ENCODE measurements at places on chromosomes 1 and 21. TPM values are rescaled to one million over a fixed set of nuclear protein-coding genes. Genes with fewer than 3 reads are reported as not detected.

- no peak for DNase-seq
These were observed 11.4 kb upstream of the RGS16 start for GRCh38 chr1:182615468-182616129.

GRCh38 chr1:17251701-17252376 is 2.9 kb downstream of the PADI3 start:
- peak; percentile 29 for DNase-seq

GRCh38 chr1:106223213-106223612 is 833.3 kb upstream of the PRMT6 start:
- no peak for DNase-seq

GRCh38 chr1:34360574-34360973 is 183.9 kb downstream of the C1orf94 start:
- DNase-seq, result no peak

- no peak for DNase-seq
These were observed 46.9 kb downstream of the AJAP1 start for GRCh38 chr1:4701276-4701675.

DNA sequence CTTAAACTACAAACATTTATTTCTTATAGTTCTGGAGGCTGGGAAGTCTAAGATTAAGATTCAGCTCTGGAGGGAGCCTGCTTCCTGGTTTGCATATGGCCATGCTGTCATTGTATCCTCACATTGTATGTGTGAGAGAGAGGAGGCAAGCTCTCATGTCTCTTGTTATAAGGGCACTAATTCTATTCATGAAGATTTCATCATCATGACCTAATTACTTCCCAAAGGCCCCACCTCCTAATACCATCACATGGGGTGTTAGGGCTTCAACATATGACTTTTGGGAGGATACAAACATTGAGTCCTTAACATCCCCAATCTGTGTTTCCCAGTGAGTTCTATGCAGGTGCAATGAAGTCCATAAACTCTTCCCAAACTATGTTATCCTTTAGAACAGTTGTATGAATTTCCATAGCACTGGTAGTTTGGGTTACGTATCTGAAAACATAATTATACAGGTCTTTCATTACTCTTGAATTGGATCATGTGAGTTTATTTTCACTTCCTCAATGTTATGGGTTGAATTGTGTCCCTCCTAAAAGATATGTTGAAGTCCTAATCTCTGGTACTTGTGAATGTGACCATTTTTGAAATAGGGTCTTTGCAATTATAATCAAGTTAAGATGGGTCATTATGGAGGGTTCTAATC is 124.2 kb downstream of the RUNX1 start:
- DNase-seq, result no peak

GRCh38 chr1:209595599-209596285 is 12.2 kb downstream of the CAMK1G start:
- DNase-seq, result no peak

GRCh38 chr21:35651196-35651595 is 409.1 kb downstream of the SETD4 start:
- no peak for DNase-seq

GRCh38 chr1:53600561-53600960 is 138.4 kb downstream of the GLIS1 start:
- DNase-seq, result no peak

DNA sequence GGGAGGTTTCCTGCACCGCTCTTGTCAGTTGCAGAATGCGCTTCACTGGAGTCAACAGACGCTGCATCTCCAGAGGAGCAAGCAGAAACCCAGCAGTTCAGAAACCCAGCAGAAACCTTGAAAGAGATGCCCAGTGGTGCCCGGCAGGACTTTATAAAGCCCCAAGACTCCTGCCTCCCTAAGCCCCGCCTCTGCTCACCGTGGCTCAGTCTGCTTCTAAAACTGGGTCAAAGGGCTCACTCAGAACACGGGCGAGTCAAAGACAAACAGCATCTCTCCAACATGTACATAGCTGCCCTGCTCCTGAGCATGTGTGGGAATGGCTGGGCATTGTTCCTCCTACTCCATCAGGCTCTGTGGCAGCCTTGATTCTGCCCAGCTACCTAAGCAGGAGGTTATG is at the start of gene HMGCS2:
HMGCS2 (minus strand) TSS at position 128 of the 400 bp plus-strand sequence; CDS start at position 67, 61 bp downstream.
- peak; percentile 80 for DNase-seq

GRCh38 chr1:47651311-47652089 is 213.7 kb downstream of the FOXD2 start:
- peak; percentile 59 for DNase-seq

DNA sequence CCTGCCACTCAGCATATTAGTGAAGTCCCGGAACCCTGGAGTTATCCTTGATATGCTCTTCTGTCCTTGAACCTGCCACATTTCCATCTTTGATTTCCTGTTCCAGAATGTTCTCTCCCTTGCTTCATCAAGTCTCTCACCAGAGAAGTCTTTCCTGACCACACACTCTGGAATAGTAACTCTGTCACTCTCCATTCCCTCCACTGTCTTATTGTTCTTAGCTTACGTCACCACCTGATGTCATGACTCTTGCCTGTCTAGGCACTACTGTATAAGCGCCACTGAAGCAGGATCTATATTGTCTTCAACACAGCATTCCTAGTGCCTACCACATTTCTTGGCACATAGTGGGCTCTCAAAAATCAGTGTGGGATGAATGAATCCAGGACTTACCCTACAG is 65.4 kb upstream of the SMYD2 start:
- DNase-seq, result no peak

- no peak for DNase-seq
These were observed 571.2 kb downstream of the ADGRL2 start for GRCh38 chr1:82371844-82372498.

- peak; percentile 70 for DNase-seq
These were observed 76.4 kb upstream of the SLC45A1 start for GRCh38 chr1:8241417-8242014.

DNA sequence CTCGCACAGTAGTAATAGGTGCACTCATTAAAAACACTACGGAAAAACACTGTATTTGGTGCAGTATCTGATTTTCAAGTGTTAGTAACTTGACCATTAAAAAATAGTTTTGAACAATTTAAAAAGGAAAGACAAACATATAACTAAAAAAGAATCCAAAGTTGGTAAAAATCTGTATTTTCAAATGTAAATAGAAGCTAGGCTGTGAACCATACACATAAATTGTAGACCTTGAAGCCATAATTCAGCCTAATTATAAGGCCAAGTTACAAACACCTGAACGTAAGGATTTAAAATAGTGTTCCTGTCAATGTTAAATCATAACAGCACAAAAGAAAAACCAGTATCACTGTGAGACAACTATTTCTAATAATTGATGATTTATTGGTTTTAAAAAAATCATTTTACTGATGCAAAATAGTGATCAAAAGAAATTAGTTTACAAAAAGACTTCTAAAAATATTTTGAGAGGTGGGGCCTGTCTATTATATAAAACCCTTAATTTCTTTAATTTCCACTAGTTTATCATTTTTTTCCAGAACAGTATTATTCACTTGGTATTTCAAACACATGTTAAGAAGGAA is 4.5 kb downstream of the IRF2BP2 start:
- DNase-seq, result no peak

DNA sequence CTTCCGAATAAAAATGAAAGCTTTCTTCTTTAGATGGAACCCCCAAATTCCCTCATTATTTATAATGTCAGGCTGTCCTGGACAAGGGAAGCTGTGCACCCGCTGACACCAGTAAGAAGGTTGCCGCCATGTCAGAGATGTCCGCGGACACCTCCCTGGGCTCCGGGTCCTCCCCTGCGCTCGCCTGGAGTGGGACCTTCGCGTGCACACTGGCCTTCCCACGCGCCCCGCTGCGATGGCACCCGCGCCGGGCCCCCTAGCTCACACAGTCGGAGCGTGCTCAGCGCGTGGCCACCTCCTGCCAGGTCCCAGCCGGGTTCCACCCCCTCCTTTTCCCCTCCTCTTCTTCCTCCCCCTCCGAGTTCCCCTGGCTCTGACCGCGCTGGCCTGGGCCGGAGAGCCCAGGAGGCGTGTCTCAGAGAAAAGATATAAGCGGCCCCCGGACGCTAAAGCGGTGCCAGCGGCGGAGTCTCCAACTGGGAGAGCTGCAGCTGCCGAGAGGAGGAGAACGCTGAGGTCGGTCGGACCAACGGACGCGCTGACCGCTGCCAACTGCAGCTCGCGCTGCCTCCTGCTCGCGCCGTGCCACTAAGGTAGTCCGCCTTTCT is at the start of gene G0S2:
G0S2 (plus strand) TSS at position 456 of the 608 bp plus-strand sequence. CDS start 273 bp downstream, outside the sequence.
- peak; percentile 81 for DNase-seq

DNA sequence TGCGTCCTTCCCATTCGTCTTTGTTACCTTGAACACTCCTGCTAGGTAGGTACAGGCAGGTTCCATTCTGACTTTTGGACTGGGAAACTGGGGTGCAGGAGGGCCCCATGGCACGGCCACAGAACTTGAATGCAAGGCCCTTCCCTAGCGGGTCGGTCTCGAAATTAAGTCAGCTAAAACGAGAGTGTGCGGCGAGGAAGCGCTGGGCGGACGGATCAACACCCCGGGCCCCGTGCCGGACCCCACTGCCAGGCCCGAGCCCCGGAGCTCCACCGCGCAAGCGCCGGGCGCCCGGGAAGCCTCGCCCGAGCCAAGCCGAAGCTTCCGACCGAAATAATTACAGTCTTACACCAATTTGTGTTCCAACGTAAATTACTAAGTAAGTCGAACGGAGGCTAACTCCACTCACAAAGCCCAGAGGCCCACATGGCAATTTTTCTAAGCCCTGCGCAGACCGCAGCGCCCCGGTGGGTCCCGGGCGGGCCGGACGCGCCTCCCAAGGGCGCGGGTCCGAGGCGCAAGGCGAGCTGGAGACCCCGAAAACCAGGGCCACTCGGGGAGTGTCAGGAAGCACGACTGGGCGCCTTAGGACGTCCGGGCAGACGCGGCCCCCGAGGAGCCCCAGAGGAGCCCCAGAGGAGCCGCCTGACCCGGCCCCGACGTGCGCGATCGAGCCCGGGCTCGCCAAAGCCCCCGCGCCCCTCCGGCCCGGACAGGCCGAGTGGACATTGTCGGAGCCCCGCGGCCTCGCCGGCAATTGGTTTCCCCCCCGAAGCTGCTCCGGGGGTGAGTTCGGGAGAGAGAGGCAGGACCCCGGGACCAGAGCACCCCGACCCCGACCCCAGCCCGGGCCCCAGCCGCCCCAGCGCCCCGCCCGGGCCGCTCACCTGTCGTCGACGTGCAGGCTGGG is 624 bp downstream of the RIPK4 start:
- DNase-seq, result peak; percentile 53

DNA sequence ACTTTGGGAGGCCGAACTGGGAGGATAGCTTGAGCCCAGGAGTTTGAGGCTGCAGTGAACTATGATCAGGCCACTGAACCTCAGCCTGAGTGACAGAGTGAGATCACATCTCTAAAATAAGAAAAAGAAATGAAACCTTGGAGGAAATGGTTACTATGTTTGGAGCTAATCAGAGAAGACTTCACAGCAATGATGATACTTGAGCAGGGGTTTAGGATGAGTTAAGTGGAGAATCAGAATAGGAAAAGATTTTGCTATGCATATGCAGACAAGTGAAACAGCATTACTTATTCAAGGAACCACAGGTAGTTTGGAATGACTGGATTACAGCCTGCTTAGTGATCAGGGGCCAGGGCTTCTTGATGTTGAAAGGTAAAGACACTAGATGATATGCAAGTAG is 1.3 kb upstream of the CD5L start:
- no peak for DNase-seq

- DNase-seq, result peak; percentile 17
These were observed 43.8 kb downstream of the RUNX3 start for GRCh38 chr1:24886241-24886640.

Gene BARHL2
- total RNA-seq, result not detected

Gene PDE9A
- 98.4 TPM for total RNA-seq

Gene TNFAIP8L2
- 2.5 TPM for total RNA-seq

Gene DHCR24
- 197 TPM for total RNA-seq

Gene OR2W3
- 0.52 TPM for total RNA-seq

Measured in mucosa of descending colon (tissue), 3 donors.